ENCODE measurements at places on chromosomes 13 and 19.

DNA sequence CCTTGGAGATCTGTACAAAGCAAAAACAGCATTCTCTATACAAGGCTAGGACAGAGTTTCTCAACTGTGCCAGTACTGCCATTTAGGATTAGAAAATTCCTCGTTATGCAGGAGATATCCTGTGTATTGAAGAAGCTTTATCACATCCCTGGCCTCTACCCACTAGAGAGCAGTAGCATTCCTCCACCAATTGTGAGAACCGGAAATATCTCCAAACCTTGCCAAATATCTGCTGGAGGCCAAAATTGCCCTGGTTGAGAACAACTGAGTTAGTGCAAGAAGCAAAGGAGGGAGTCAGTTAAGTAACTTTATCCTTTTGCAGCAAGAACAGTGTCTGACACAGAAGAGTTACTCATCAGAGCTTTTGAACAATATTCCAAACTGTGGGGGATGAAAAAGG lies 16.2 kb upstream of the FREM2 start:
- DNase-seq = no peak

DNA sequence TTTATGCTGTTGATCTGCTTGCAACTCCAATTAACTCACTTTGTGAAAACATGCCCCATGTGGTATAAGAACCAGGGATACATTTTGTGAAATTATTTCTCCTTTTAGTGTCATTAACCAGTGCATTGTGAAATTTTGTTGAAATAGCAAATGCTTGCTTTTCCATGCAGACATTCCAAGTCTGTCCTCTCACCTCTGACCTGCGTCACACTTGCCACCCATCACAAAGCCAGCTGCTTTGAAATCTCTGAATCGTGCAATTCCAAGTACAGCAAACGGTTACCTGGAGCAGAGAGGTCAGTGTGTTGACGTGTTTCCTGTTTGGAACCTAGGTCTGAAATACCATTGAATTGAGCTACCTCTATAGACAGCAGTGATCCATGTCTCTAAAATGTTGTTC lies 4.9 kb upstream of the SLC25A15 start:
- no peak for DNase-seq

GRCh38 chr13:92681239-92681638 lies 545.4 kb upstream of the GPC6 start:
- no peak for DNase-seq

GRCh38 chr19:14686411-14686810 lies 3.4 kb upstream of the ZNF333 start:
- no peak for DNase-seq

DNA sequence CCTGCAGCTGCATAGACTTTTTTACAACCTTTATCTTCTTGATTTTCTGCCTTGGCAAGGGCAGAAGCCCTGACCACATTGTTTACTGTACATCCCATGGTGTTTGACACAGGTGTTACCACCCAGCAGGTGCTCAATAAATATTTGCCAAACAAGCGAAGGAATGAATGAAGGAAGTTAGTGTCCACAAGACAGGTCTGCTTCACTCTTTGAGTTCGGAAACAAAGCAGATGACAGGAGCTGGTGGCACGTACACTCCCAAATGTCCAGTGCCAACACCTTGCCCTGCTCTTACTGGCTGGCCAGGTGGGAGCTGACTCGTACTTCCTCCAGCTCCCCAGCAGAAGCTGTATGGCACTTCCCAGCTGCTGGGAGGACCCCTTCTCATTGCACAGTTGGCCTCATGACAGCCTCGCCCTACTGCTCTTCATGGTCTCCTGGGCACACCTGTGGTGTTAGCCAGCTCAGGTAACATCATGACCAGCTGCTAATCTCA lies 22.0 kb upstream of the MUC16 start:
- no peak for DNase-seq

GRCh38 chr19:7900931-7901330 lies 2.7 kb upstream of the MAP2K7 start:
- no peak for DNase-seq

DNA sequence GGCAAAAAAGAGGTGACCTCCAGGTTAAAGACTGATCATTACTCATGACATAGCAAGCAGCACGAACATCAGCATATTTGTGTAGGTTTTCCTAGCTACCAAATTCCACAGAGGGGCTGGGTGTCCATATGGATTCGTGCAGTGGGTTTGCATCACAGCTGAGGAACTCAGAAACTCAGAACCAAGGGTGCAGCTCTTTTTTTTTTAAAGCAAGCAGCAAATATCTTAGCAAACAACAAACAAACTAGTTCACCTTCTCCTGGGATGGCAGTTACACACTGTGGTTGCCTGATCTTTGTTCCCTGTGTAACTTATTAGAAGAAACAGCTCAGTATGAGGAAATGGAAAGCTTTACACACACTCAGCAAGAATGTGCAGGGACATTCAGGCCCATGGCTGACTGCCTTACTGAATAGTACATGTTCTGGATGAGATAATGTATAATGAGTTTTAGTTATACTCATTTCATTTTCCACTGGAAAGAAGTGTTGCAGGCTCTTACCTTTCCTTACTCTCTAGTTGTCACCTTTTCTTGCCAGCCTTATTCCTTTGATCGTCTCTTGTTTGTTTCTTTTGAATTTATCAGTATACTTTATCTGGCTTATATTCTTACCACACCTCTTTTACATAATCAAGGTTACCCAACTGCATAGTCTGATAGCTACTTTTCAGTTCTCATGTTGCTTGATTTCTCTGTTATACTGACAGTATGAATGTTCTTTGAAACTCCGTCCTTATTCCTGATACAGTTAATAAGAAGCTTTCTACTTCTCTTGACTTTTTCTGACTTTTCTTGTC lies 4.3 kb downstream of the NDFIP2 start:
- DNase-seq = no peak

DNA sequence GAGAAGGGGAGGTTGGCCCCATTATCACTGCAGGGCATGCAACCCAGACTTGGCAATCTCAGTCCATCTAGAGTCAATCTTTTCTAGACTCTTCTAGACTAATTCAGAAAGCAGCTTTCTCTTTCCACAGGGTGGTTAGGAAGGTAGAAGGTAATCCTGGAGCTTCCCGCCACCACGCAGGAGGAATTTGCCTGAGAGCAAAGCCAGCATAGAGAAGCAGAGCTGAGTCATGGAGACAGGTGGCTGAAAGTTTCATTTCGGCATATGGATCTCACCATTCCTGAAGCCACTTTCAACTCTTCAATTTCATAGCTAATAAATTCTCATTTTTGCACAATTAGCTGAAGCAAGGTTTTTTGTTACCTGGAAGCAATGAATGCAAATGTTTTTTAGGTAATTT lies 29.0 kb upstream of the FFAR2 start:
- DNase-seq = no peak

GRCh38 chr13:67232384-67232783 lies 2.2 kb upstream of the PCDH9 start:
- no peak for DNase-seq

- no peak for DNase-seq
Measured at GRCh38 chr13:109256866-109257760, 529.3 kb downstream of the IRS2 start.

DNA sequence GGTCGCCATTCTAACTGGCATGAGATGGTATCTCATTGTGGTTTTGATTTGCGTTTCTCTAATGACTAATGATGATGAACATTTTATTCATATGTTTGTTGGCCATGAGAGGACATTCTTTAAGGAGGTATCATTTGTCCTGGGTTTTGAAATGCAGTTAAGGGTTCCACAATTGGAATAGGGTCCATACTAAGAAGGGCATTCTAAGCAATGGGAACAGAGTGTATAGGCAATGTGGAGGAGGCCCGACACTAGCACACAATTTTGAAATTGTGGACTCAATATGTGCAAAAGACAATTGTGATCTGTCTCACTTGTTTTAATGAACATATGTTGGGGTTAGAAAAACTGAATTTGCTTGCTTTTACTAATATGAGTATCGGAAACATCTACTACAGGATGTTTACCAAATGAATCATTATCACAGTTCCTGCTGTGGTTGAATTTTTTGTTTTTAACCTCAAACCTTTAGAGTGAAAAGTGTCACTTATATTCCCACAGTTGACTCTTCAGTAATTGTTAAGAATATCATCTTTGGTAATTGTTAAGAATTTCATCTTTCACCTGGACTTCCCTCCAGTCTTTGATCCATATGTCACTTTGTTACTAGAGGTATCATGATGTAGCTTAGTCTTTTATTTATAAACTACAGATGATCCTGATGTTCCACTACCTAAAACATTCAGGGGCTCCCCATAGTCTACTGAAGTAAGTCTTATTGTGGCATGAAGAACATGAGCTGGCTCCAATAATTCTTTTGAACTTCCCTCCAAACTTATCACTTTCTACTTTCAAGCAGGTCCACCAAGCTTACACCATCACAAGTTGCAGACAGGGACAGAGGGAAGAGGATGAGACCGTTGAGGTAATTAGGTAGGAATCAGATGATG lies 109.7 kb upstream of the KLF12 start:
- DNase-seq = no peak

- no peak for DNase-seq
Measured at GRCh38 chr13:34867590-34867989, 74.5 kb upstream of the NBEA start.

- no peak for DNase-seq
Measured at GRCh38 chr13:66265371-66265770, 964.8 kb downstream of the PCDH9 start.

DNA sequence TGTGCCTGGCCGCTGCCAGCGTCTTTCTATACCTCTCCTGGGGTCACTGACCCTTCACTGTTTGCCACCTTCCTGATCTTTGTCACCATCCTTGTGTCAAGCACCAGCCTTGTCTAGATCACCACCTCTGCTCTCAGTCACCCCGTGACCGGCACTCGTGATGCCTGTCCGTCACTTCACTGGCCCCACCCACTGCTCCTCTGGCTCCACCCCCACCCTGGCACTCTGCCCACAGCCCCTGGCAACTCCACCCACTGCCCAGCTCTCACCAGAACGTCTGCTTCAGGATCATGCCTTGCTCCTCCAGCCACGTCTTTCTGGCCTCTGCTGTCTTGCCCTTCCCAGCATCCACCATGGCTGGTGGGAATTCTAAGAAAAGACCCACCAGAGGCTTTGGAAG lies 24.8 kb upstream of the PLA2G4C start:
- DNase-seq = no peak

All from chondrocyte (in vitro differentiated cells).